Esophagus muscularis mucosa (tissue), 4 donors: ENCODE measurements at places on chromosomes 13 and 19.
A peak's percentile ranks its signal among the peaks of the same experiment; 100 is the strongest.

- no peak for DNase-seq
Measured at GRCh38 chr13:31234729-31235128, 35.0 kb downstream of the B3GLCT start.

DNA sequence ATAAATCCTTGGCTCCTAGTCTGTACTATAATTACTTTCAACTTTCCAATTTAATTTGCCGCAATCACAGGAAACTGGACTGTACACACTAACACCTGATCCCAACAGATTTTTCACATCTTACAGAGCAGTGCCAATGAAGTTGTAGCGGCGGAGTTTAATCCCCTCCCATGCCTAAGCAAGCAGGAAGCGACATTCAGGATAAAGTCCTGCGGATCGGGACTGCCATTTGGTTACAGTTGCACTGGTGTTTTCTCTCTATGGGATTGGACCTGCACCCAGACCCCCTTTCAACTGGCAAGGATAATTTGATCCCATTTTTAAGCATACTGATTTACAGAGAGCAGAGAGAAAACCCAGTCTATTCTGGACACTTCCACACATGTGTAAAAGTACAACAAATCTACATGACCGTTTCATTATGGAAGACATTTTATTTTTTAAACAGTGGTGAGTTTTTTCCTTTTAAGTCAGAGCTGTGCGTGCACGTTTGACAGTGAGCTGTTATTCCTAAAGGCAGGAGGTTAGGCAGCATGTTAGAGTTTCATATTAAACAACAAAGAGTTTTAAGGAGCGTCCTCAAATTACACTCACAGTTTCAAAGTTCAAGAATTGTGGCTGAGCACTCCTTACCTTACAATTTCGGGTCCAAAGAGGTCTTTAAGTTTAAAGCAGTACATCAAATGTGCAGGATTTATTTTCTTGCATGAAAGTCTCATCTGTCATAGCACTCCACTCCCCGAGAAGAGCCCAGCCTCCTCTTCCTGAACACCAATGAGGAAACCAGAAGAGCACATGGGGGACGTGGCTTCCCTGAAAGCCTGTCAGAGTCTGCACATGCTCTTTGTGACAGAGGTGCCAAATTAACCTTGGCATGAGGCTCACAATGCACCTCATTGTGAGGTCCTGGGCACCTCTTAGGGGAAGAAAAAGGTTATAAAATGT, 141.6 kb upstream of the RFC3 start:
- DNase-seq, result no peak

- no peak for DNase-seq
Measured at GRCh38 chr19:4284974-4285373, 5.9 kb downstream of the SHD start.

DNA sequence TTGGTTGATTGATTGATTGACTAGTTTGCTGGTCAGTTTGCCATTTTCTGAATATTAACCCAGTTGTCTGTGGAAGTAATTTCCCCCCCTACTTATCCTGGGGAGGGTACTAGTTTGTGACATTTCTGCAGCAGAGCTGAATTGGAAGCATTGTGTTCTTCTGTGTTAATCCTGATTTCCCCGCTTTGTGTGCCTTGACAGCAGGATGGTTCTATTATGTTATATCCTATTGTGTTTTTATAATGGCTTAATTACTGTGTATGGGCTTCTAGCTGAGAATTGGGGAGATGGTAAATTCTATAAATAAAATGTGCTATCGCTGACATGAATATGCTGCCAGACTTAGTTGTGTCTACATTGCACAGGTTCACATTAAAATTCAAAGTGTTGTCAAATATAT, 499.7 kb downstream of the COG6 start:
- no peak for DNase-seq

- peak; percentile 98 for DNase-seq
Measured at GRCh38 chr19:6056801-6057650, 53.3 kb downstream of the RFX2 start.

- DNase-seq, result no peak
Measured at GRCh38 chr19:29293292-29293691, 80.3 kb upstream of the UQCRFS1 start.

- DNase-seq, result no peak
Measured at GRCh38 chr13:99929866-99930265, 41.7 kb downstream of the ZIC5 start.

GRCh38 chr13:90709319-90709718, 638.2 kb upstream of the MIR17HG start:
- no peak for DNase-seq

GRCh38 chr19:2234996-2235380, 1.1 kb downstream of the PLEKHJ1 start:
- no peak for DNase-seq

DNA sequence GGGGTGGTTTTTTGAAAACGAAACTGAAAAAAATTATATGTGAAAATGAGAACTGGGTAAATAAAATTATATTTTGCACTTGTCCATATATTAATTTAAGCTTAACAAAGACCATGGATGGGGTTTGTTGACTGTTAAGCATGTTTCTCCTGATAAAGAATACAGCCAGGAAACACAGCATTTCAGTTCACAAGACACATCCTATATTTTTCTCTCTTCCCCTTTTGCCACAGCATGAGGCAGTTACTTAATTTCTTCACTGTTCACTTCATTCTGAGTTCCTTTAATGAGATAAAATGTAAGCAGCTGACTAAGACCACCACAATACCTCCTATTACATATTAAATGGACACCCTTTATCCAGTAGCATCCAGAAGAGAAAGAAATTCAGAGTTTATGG, 64.0 kb downstream of the RXFP2 start:
- DNase-seq, result no peak

DNA sequence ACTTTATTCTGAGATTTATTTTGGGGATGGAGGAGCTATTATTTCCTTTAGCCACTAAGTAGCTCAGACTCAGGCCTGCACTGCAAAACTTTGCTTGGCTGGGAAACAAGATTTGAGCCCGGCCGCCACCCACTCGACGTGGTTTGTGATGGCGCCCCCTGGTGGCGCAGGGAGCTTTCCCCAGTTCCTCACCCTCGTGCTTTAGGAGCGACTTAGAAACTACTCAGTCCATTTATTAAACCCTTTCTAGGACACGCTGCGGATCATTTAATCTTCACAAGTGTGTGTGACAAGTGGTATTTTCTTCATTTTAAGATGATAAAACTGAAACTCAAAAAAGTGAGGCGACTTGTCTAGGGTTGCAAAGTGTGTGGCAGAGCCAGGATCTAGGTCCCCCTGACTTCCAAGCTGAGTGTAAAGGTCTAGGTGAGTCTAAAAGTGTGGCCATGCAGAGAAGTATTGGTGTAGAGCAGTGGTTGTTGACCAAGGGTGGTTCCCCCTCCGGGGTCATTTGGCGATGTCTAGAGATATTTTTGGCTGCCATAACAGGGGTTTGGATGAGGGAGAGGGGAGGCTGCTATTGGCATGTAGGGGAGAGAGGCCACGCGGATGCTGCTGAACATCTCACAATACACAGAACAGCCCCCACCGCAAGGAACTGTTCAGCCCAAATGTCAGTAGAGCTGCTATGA, 2.2 kb downstream of the CXCL17 start:
- no peak for DNase-seq

DNA sequence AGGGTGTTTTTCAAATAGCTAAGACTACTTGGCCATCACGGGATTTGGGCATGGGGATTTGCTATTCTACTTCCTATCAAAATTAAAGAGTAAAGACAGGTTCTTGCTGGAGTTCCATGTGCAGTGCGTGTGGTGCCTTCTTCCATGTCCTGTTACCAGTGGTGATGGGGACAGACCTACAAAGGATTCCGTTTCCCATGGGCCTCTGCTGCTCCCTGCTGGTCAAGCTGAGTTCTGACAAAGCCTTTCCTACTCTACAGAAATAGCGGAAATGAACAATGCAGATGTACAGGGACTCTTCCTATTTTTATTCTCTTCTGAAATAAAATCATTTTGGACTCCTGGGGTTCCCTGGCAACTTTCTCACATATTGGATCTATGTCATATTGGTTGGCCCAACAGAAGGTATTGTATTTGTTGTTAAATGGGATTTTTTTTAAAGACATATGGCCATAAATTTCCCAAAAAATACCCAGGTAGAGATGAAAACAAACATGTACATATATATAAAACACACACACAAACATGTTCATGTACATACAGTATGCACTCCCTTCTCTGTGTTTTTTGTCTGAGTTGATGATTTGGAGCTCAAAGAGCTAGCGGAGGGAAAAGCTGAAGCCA, 90.5 kb upstream of the SLC15A1 start:
- peak; percentile 91 for DNase-seq

DNA sequence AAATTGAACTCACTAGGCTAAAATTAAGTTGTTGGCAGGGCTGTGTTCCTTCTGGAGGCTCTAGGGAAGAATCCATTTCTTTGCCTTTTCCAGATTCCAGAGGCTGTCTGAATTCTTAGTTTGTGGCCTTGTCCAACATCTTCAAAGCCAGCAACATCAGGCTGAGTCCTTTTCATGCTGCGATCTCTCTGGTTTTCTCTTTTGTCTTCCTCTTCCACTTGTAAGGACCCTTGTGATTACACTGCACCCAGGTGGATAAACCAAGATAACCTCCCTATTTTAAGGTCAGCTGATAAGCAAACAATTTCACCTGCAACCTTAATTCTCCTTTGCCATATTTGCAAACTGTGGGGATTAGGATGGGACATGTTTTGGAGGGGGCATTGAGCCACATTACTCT, 11.5 kb downstream of the UTP14C start:
- DNase-seq, result no peak

DNA sequence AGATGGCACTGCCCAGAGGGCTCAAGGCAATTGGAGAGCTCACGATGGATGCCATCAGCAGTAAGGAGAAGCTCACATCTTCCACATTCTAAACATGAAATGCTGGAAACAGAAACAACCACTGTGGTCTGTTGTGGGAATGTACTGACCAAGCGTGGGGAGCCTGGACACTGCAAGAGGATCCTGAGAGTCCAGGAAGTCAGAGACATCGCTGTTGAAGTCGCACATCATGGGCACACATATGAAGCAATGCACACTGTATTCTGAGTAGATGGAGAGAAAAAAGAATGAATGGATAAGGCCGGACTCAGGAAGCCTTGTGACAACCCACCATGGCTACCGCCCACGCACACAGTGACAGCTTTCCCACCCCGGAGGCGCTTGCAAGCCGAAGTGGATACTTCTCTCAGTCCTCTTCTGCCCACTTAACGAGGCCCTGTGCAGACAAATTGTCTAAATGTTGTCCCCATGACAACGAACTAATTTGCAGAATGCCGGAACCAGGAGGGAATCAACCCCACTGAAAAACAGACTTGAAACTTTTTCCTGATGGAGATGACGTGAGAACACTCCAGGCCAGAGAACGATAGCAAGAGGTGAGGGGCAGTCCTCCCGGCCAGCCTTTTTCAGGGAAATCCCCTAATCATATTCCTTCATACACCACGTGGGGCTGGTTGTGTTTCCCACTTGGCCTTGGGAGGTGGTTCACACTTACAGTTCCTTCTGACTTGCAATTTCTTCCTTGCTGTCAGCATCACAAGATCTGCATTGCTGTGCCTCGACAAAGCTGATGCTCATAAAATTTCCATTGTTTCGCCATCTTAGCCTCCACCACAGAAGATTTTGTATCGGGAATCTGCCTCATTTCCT, 109.6 kb upstream of the SERP2 start:
- no peak for DNase-seq

DNA sequence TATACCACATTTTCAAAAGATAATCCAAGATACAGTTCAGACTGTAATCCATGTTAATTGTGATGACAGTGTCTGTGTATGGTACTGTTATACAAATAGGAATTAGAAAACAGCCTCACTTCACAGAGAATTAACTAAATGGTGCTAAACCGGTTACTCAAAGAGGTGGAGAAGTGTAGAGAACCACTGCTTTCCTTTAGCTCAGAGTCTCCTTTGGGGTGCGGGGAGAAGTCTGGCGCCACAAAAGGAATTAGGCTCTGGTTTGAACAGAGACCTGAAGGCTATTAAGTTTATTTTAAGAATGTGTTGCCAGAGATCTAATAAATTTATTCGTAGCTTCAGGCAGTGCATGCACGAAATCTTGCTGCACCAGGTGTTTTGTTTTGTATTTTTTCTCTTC, 65.8 kb downstream of the FREM2 start:
- DNase-seq, result no peak

- DNase-seq, result no peak
Measured at GRCh38 chr13:51950722-51951121, 60.5 kb downstream of the ATP7B start.

- DNase-seq, result no peak
Measured at GRCh38 chr13:112968380-112968909, 569 bp upstream of the MCF2L start.

DNA sequence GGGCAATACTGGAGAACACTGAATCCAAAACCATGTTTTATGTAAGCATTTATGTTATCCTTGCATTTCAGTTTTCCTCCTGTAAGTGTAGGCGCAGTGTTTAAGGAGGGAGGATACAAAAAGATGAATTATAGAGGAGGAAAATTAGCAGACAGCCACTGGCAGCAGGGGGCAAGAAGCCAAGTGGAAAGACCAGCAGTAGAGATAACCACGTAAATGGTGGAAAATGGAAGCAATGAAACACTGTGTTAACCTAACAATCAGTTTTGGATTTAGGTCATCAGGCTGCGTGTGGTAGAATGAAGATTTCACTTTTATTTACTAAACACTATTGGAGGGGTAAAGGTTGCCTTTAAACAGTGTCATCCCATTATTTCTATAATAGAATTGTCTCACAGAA, 447.3 kb downstream of the GPC6 start:
- DNase-seq, result no peak

- no peak for DNase-seq
Measured at GRCh38 chr19:35851213-35852028, 883 bp downstream of the NPHS1 start.

DNA sequence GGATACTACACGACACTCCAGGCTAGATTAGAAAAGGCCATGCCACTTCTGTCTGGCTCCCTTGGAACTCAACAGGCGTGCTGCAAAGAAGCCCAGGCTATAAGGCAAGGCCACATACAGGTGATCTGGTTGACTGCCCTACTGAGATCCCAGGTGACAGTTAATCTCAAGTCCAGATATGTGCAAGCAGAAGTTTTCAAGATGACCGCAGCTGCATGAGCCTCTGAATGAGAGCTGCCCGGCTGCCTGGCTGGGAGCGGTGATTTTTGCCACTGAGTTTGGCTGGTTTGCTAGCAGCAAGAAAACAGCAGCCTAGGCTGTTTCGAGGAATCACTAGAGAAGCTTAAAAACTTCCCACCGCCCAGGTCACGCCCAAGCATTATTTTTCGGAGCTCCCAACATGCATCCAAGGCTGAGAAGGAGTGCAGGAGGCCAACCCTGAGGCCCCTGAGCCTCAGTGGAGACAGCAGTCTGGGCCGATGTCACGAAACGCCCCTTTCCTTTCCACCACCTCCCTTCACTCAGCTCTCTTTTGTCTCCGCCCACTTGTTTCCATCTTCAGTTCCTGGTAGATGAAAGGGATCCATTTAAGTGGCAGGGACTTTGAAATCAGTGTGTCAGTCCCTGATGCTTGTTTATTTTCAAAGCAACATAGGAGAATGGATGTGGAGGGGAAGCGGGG, 14.0 kb upstream of the URI1 start:
- no peak for DNase-seq

- DNase-seq, result no peak
Measured at GRCh38 chr19:46599716-46600373, 1.3 kb upstream of the CALM3 start.

GRCh38 chr13:31350560-31350959, 150.8 kb downstream of the B3GLCT start:
- DNase-seq, result peak; percentile 91

GRCh38 chr13:57633141-57633949, 1.8 kb downstream of the PCDH17 start:
- DNase-seq, result peak; percentile 91

GRCh38 chr19:21604951-21605476, 99.6 kb downstream of the ZNF429 start:
- no peak for DNase-seq
